ENCODE measurements at places on chromosomes 6 and 20.

DNA sequence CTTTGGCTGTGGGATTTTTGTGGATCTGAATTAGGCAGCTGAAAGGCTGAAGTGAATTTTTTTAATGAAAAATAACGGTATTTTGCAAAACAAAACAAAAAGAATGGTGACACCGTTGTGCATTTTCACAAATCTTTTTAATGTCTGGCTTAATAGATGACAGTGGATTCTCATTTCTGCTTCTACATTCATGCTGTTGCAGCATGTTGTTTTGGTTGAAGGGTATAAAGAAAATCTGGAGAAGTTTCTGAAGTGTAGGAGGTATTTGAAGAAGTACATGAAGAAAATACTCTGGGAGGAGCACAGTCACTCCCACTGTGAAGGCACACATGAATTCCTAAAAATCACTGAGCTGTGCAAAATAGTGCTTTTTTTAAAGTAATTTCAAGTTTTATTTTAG lies 3.1 kb upstream of the MAP3K5 start:
- peaks cover 17% of the 10 kb centered on the region for H3K4me1 ChIP-seq
- no peak overlapping the region for H3K27ac ChIP-seq
- no peaks in the 10 kb centered on the region for H3K36me3 ChIP-seq
- DNase-seq, result no peak

DNA sequence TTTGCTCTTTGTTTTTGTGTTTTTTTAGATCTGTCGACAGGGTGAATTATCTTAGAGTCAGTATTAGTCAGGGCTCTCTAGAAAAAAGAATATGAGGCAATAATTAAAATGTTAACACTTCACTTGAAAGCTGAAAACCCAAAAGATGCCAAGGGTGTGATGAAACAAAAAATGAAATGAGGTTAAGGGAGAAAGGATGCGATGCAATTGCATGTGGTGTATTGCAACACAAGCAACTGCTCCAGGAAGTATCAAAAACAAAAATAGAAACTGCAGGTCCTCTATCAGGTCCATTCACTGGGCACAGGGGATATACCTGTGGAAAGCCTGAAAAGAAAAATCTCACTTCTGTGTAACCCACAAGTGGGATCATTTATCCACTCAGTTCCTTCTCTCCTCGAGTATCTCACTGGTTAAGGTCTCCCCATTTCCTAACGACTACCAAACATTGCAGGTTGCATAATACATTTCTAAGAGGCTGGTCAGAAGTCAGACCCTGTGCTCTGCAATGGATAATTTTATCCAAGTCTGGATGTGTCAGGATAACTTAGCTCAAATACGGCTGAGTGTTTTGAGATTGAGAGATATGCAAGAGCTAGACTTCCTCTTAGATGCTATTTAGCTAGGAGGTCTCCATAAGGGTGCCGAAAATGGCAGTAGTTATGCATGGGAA lies 257.7 kb upstream of the GJE1 start:
- no peaks in the 10 kb centered on the region for H3K4me1 ChIP-seq
- no peak overlapping the region for H3K27ac ChIP-seq
- DNase-seq, result no peak
- no peaks in the 10 kb centered on the region for H3K36me3 ChIP-seq
- H3K27me3 ChIP-seq, result no peaks in the 10 kb centered on the region

- H3K36me3 ChIP-seq, result no peaks in the 10 kb centered on the region
- H3K4me3 ChIP-seq, result no peak overlapping the region
- no peaks in the 10 kb centered on the region for H3K4me1 ChIP-seq
- no peaks in the 10 kb centered on the region for H3K27me3 ChIP-seq
- no peak for DNase-seq
These were observed 270.3 kb downstream of the NKAIN2 start for GRCh38 chr6:124073820-124074587.

DNA sequence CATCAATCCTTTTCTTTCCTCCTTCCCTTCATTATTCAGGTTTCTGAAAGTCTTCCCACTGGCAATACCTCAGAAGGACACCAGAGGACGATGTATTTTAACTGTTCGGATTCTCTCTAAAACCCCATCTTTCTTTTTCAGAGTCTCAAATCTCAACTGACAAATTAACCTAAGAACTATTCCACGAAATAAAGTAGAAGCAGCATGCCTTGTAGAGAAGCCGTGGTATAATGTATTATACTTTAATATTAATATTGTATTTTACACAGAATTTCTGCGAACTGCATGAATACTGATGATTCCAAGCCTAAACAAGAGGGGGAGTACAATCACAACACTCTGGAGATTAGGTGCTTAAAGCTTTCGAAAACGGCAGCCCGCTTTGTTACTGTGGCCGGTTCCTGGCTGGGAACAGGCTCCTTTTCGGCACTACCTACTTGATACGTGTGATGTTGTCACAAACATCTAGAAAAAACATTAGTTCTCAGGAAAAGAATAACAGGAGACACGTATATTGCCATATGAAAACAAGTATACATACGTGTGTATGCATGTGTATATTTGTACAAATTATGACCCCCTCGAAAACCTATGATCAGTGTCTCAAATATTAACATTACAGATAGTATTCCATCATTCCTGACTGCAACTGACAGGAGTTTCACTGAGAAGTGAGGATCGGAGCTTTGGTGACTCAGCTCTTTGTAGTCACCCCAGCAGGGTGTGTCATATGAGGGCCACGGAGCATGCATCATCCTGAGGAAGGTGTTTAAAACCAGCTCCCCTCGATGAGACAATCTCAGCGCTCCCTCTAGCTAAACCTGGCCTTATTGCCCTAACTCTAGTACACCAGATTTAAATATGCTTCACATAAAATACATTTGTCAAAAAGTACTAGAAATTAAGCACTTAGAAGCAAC lies 319.7 kb upstream of the TCF21 start:
- H3K27ac ChIP-seq, result no peak overlapping the region
- no peaks in the 10 kb centered on the region for H3K36me3 ChIP-seq
- peak overlapping the region; percentile 28 for H3K4me3 ChIP-seq
- H3K27me3 ChIP-seq, result peaks cover 33% of the 10 kb centered on the region

DNA sequence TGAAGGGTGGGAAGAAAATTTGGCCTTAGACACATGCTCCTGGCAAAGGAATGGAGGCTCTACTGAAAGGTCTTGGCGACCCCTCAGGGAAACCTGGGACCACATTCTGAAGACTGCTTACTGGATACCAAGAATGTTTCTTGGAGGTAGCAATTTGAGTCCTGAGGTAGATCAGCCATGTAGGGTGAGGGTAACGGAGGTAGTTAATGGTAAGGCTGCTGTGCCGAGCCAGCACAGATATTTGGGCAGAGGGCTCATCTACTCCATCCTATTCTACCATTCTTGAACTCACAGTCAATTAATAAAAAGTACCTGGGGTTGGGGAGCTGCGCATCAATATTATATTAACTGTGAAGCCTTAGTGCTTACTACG lies 401 bp upstream of the PHF3 start:
- H3K4me1 ChIP-seq, result peaks cover 40% of the 10 kb centered on the region
- peak overlapping the region; percentile 98 for H3K4me3 ChIP-seq
- DNase-seq, result no peak
- no peaks in the 10 kb centered on the region for H3K36me3 ChIP-seq
- H3K27ac ChIP-seq, result peak overlapping the region; percentile 91

- H3K27ac ChIP-seq, result no peak overlapping the region
- no peak for DNase-seq
- peaks cover 16% of the 10 kb centered on the region for H3K4me1 ChIP-seq
- no peaks in the 10 kb centered on the region for H3K27me3 ChIP-seq
These were observed 263.9 kb downstream of the FARS2 start for GRCh38 chr6:5525209-5525608.

- H3K27ac ChIP-seq, result no peak overlapping the region
- H3K27me3 ChIP-seq, result peaks cover 9% of the 10 kb centered on the region
- H3K4me3 ChIP-seq, result no peak overlapping the region
These were observed 223.2 kb upstream of the ECI2 start for GRCh38 chr6:4358414-4359107.

- H3K4me3 ChIP-seq, result no peak overlapping the region
- H3K36me3 ChIP-seq, result no peaks in the 10 kb centered on the region
- H3K27me3 ChIP-seq, result no peaks in the 10 kb centered on the region
- no peaks in the 10 kb centered on the region for H3K4me1 ChIP-seq
- H3K27ac ChIP-seq, result no peak overlapping the region
These were observed 643.2 kb upstream of the SYNCRIP start for GRCh38 chr6:86285876-86286275.

DNA sequence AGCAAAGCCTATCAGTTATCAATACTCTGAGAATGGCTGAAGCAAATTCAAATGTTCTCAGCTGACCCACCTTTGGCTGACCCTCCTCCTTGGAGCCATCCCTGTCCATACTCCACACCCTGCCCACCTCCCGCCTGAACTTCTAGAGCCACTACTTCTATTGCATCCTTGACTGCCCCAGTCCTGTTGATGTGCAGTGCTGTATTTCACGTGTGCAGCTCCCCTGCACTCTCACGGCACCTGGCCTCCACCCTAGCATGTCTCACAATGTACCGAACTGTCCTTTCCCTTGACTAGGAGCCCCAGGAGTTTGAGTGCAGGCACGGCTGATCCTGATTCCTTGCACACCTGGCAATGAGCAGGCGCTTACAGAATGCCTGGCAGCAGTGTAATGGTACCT lies 7.0 kb downstream of the CPXM1 start:
- H3K4me1 ChIP-seq, result no peaks in the 10 kb centered on the region
- DNase-seq, result no peak
- H3K36me3 ChIP-seq, result no peaks in the 10 kb centered on the region
- H3K27ac ChIP-seq, result peak overlapping the region; percentile 24
- H3K4me3 ChIP-seq, result no peak overlapping the region

DNA sequence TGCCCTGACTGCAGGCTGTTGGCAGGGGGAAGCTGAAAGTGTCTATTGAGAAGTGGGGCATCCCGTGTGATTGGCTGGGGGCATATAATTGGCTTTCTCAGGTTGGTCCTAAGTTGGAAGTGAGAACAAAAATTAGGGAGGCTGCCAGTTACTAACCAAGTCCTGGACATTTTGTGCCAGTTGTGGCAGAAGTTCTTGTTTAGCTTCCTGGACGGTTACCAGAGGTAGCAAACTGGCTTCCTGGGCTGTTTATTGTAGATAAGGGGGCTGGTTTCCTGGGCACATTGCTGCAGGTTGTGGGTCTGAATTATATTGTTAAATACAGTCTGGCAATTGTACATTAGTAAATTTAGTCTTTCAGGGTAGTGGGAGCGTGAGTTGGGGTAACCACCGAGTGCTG lies 50.6 kb upstream of the SLC2A12 start:
- peaks cover 11% of the 10 kb centered on the region for H3K27me3 ChIP-seq
- no peak for DNase-seq
- H3K36me3 ChIP-seq, result no peaks in the 10 kb centered on the region
- no peak overlapping the region for H3K4me3 ChIP-seq
- no peak overlapping the region for H3K27ac ChIP-seq
- no peaks in the 10 kb centered on the region for H3K4me1 ChIP-seq

Measured in activated naive CD8-positive, alpha-beta T cell treated with anti-CD3 and anti-CD28 coated beads, Interleukin-2, amount 50 U/mL, for 24 hours (primary cell).